ENCODE measurements at places on chromosomes 3 and 15.

- DNase-seq = no peak
Measured at GRCh38 chr3:68239542-68239941, 585.1 kb upstream of the SUCLG2 start.

GRCh38 chr15:39625856-39626255 lies 45.0 kb downstream of the THBS1 start:
- DNase-seq = peak; percentile 39

- DNase-seq = no peak
Measured at GRCh38 chr15:69086427-69087204, 72.1 kb downstream of the NOX5 start.

GRCh38 chr15:33994005-33994615 lies 25.8 kb downstream of the CHRM5 start:
- DNase-seq = peak; percentile 28

GRCh38 chr15:78750566-78750965 lies 60.7 kb downstream of the ADAMTS7 start:
- DNase-seq = no peak

DNA sequence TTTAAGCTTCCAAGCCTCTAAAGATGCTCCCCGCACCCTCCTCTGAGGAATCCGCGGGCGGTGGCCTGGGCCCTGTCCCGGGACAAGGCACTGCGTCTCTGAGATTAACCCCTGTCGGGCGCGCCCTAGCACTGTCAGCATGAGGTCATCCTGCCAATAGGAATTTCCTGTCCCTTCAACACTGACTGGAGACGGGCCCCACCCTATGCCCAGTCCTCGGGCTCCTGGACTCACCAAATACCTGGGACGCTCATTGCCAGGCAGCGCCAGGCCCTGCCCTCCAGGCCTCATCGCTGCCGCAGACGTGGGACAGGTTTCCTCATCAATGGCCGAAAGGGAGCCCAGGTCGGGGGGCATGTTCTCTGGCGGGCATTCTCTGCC lies 67.6 kb upstream of the SH3GL3 start:
- DNase-seq = peak; percentile 10

GRCh38 chr3:66443118-66443803 lies 57.6 kb downstream of the LRIG1 start:
- DNase-seq = no peak

GRCh38 chr3:64267721-64268604 lies 42.7 kb upstream of the PRICKLE2 start:
- DNase-seq = peak; percentile 78

- peak; percentile 75 for DNase-seq
Measured at GRCh38 chr3:124760601-124761000, 30.3 kb downstream of the UMPS start.

- DNase-seq = no peak
Measured at GRCh38 chr3:65702202-65702601, 336.5 kb downstream of the MAGI1 start.

GRCh38 chr3:10292505-10293419 lies at the start of gene GHRL:
Gene GHRL (minus strand): TSS chr3:10292947. CDS start chr3:10290180, 2,767 bp downstream.
- no peak for DNase-seq

DNA sequence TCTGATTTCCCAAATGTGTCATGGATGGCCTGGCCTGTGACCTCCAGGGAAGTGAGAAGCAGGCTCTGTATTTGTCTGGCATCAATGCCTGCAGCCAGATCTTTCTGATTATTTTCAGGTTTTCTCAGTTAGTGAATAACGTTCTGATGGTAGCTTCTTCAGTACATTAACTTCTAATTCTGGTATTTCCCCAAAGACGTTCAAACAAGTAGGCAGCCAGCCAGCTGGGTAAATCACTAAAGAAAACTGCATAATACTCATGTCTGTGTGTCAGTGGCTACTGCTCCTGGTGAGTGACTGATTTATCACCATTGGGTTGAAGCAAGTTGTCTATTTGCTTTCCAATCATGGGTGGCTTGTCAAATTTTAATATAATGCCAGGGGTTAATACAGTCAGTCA lies 162.6 kb upstream of the PFN2 start:
- DNase-seq = peak; percentile 81

DNA sequence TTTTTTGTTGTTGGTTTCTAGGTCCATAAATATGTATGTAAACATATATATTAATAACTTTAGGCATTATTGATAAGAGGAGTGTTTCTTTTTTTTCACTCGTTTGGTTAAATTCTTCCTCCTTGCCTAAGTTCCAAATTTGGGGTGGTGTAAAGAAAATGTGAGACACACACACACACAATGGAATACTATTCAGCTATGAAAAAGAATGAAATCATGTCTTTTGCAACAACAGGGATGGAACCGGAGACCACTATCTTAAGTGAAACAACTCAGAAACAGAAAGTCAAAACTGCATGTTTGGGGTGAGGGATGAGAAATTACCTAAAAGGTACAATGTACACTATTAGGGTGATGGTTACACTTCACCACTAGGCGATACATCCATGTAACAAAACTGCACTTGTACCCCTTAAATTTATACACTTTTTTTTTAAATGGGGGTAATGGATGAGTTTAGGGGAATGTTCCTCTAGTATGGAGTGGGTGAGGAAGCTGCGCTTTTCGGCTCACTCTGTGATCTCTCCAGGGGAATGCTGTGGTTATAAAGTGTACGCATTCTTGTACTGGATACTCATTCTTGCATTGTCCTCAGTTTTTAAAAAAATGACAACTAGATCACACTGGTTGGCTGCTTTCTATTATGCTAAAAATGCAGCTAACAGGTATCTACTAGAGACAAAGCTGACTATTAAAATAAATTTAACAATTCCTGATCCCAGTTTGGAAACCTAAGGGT lies 50.8 kb upstream of the PPARG start:
- DNase-seq = peak; percentile 65

GRCh38 chr3:131699001-131699400 lies 196.2 kb upstream of the MRPL3 start:
- peak; percentile 77 for DNase-seq

GRCh38 chr3:127835993-127836882 lies 13.9 kb upstream of the MGLL start:
- DNase-seq = no peak

- peak; percentile 53 for DNase-seq
Measured at GRCh38 chr15:74768771-74769342, 13.0 kb upstream of the CSK start.

GRCh38 chr3:197242784-197243432 lies 55.5 kb downstream of the DLG1 start:
- DNase-seq = no peak

DNA sequence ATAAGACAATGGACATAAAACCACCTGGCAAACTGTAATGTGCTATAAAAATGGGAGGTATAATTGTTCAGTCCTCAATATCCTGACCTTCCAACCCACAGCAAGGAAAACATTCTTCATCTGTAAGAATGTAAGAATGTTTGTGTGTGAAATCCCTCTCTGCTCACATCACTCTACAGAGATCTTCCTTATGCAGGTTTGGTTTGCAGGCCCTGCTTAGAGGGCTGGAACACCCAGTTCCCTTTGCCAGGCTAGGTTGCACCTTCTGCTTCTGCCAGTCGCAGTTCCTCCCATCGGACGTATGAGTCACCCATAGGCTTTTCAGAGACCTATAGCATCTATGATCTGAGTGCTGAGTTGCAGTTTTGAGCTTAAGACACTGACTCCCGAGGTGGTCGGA lies 24.1 kb upstream of the MINAR1 start:
- no peak for DNase-seq

DNA sequence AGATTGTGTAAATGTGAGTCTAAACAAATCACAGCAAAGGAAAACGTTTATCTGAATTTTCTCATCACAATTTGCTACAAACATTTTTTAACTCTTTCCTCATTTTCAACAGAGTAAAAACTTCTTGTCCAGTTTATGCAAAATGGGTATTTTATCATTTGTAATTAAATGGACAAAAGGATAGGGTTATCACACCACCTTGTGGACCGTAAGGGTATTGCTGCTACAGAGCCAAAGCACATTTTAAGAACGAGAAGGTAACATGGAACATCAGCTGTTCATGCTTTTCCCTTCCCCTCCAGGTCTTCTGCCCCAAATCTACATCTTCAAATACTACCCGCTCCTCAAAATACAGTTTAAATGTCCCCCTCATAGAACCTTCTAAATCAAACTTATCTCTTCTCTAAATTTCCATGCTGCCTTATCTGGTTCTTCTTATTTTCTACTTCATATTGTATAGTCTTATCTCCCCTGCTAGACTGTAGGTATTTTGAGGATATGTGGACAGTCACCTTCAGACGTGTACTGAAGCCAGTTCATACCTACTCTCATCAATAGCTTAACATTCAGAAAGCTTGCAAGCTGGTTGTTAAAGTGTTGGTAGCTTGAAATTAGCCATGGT lies 12.8 kb upstream of the SETMAR start:
- DNase-seq = peak; percentile 28

- peak; percentile 74 for DNase-seq
Measured at GRCh38 chr3:146250449-146251382, at the start of gene PLSCR4. Gene PLSCR4 (minus strand): TSS chr3:146251105. CDS start chr3:146222071, 29,034 bp downstream.

DNA sequence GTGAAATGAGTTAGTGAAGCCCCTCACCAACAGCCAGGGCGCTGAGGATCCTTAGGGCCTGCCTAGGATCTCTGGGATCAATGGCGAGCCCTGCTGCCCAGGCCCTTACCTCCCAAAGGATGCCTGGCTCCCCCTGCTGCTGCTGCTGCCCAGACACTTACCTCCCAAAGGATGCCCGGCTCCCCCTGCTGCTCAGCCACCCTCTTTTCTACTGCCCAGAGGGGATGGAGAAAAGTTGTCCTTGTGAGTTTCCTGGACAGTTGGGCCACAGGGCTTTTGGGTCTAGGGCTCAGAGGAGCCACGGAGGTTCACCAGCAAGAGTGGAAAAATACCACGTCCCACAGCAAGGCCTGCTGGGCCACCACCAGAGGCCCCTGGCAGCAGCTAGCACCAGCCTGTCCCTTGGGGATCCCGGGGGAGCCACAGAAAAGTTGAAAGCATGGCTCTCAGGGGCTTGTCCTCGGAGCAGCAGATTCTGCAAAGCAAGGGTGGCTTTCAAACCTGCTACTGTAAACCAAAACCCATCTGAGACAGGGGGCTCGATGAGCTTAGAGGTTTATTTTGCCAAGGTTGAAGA lies 59.4 kb downstream of the SLC6A6 start:
- peak; percentile 75 for DNase-seq

GRCh38 chr3:186938716-186939115 lies 8.4 kb downstream of the ST6GAL1 start:
- DNase-seq = no peak

DNA sequence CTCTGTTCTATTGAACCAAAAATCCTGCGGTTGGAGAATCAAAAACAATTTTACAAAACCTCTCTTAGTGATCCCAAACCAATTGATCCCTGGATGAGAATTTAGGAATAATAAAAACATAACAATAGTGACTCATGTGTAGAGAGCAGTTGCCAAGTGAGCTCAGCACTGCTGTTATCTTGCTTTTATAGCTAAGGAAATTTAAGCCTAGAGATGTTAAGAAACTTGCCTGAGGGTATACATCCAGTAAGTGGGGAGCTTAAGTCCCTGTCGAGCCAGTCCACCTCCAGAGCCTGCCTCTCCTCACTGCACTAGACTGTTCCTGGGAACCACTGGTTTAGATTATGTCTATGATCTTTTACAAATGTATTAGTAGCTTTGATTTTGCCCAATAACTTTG lies 358.4 kb upstream of the LMCD1 start:
- DNase-seq = peak; percentile 9

DNA sequence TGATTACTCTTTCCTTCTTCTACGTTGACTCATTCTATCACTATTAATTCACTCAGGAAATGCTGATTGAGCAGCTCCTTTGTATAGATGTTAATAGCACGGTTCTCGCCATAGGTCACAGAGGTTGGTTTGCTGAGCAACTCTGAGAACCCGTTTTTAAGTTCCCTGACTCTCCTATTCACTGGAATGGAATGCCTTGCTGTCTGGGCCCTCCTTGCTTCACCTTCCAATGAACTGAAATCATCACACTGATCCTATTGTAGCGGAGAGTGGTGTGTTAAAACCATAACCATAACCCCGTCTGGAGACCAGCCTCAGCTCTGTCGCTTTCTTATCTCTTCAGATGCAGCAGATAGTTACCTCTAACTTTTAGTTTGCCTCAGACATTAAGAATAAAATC lies 323.6 kb downstream of the GABRB3 start:
- peak; percentile 62 for DNase-seq

DNA sequence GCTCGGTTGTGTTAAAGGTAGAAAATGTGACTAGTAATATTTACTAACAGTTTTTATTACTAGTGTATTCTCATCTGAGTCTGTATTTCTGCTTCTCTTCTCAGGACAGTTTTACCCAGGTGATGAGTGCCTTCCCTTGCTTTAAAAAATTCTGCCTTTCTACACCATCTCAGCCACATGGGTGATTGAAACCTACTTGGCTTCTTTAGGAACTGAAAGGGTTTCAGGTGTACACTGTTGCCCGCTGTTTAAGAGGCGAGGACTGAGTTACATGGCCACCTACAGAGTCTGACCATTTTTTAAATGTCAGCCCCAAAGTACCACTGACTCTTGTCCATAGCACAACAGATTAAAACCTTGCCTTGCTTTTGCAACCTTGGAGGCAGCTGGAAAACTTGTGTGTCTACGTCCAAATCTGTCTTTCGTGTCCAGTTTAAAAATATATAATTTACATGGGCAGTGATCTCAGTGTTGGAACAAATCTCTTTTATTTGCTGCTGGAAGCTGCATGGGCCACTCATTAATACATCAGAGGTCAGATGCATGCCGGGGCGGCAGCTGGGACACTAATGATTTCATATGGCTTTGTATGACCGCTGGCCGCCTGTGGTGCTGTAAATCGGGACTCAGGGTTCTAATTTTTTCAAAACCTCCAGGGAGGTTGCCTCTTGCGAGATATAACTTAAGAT lies 44.6 kb downstream of the TRIM71 start:
- DNase-seq = no peak

- peak; percentile 53 for DNase-seq
Measured at GRCh38 chr3:88809993-88810392, 297.4 kb upstream of the EPHA3 start.

DNA sequence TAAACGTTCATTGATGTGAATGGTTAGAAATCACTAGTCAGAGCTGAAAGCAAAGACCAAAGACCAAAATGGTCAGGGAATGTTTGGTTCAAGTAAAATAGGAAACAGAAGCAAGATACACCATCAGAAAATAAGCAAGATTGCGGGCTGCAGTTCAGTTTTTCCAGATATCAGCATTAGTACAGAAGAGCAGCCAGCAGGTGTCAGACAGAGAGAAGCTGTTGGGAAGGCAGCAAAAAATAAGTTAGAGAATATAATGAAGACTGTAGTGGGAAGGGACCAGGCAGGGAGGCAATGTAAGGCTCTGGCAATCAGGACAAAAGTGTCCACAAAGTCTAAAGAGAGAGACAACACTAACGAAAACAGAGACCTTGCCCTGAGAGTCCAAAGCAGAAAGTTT lies 639.4 kb upstream of the NAALADL2 start:
- DNase-seq = no peak
